Activated naive CD4-positive, alpha-beta T cell treated with anti-CD3 and anti-CD28 coated beads, Interleukin-2, amount 50 U/mL, for 72 hours (primary cell): ENCODE measurements at places on chromosomes 4 and X.

DNA sequence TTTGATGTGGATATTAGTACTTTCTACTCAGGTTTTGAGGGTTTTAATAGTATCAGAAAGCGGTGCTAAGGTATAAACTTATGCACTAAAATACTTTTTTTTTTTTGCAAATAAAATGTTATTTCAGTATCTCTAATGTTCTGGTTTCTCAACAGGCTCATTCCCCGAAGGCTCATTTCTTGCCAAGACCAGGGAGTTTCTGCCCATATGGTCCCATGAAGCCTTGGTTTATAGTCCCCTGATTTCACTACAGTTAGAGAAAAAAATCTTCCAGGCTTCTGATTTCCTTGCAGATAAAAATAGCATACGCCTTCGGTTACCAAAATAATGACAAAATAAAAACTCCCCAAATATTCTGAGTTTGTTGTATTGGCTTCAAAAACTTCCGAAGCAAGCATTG lies 814.2 kb upstream of the PABPC4L start:
- DNase-seq, result no peak

- no peak for DNase-seq
Observed at GRCh38 chr4:1187182-1187581, 14.8 kb upstream of the SPON2 start.

DNA sequence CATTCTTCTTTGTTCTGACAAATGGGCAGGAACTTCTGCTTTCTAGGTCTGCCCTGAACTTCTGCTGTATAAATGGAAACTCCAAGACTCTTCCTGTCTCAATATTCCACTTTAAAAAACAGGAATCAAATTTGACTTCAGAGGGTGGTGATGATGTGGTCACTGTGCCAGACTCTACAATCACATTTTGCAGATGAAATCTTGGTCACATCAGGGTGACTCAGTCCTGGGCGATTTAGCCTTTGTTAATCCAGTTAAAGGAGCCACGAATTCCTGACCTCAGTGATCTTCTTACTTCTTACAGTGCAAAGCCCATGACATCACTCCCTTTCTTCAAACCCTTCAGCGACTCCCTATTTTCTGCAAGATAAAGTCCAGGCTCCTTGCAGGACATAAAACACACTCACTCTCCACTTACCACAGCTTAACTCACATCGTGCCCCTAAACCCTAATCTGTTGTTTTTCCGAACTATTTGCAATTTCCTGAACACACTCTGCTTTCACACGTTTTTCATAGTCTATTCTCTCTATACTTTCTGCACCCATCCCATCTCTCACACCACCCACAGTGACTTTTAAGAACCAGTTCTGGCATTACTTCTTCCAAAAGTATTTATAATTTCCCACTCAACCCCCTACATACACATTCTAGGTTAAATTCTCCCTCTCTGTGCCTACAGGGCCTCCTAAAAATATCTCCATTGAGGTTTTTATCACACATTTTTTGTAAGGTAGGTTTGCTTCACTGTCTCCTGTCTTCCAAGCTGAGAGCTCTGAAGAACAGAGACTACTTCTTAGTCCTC lies 11.1 kb downstream of the GASK1B start:
- DNase-seq, result no peak

DNA sequence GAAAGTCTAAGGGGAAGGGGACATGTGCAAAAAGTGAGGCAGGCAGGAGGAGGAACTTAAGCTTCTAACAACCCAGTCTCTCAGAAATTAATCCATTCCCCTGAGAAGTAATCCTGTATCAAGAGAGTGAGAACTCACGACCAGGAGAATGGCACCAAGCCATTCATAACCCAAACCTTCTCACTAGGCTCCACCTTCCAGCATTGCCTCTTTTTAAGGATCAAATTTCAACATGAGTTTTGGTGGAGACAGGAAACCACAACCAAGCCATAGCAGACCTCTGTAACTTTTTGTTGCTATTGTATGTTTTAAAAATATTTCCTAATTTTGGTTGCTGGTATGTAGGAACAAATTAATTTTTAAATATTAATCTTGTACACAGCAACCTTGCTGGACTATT lies 32.8 kb downstream of the PASD1 start:
- DNase-seq, result no peak

DNA sequence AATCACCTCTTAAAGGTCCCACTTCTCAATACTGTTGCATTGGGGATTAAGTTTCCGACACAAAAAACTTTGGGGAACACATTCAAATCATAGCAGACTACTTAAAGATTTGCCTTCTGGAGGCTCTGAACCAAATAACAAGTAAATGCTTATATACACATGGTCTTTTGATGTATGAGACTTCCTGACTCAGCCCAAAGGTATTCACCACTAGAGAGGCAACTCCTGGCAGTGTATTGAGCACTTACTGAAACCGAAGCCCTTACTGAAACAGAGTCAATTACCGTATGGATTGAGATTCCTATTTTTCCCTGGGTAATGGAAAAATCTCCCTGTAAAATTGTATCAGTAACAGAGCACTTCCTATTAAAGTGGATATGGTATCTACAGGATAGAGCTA lies 45.4 kb downstream of the ZCCHC13 start:
- DNase-seq, result no peak

DNA sequence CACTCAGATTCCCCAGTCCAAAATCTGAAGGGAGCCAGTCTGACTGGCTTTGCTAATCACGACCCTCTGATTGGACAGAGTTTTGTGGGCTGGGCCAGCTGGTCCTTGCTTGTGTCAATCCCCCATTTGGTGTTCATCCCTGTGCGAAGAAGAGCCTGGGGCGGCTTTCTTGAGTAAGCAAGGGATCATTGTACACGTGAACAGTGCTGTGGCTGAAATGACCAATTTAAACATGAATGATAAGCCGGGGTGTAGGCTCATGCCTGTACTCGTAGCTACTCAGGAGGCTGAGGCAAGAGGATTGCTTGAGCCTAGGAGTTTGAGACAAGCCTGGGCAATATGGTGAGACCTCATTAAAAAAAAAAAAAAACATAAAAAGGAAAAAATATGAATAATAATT lies 379.1 kb downstream of the RAPGEF2 start:
- no peak for DNase-seq

DNA sequence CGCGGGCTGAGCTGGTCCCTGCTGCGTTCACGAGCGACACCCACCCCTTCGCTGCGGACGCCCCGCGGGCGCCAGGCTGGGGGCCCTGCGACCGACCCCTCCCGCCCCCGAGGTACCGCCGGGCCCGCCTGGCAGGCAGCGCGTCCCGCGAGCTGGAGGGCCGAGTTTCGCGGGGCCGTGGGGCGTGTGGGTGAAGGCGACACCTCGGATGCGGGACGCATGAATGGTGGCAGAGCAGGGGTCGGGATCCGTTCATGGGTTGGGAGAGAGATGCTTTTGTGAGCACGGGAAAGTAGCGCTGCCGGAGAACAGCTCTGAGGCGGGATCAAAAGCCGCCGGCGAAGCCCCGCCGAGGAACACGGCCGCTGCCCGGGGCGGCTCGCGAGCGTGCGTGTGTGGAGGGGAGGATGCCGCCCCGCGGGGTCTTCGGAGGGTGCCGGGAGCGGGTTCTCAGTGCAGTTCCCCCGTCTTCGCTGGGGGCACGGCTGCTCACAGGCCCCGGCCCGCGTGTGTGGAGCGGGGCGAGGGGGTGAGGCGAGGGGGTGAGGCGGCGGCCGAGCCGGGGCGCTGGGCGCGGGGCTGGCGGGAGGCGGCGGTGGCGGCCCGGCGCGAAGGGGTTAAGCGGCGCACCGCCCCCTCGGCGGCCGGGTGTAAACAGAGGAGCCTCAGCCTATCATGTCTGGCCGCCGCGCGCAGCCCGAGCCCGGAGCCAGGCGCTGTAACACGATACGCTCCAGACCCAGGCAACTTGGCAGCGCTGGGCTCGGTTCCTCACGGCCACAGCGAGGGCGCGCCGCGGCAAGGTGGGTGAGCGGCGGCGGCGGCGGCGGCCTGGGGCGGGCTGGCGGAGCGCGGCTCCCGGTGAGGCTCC lies 205.3 kb downstream of the TENM3 start:
- DNase-seq, result no peak

DNA sequence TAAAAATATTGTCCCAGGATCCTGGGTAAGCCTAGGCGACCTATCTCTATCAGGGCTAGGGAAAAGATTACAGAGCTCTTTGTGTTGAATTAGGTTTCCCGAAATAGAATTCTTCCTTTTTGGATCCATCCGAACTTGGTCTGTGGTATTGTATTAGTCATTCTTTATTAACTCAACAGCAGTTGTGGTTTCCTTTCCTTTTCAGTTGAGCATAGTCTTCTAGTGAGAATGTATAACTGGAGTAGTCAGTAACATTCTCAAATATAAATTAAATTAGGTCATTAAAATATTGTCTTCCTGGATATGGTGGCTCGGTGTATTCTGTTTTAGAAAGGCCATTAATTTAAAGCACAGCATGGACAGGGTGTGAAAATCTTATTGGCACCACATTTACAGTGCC lies 520.4 kb downstream of the NLGN4X start:
- DNase-seq, result no peak

- no peak for DNase-seq
Observed at GRCh38 chr4:185782523-185782922, 29.5 kb downstream of the SORBS2 start.

DNA sequence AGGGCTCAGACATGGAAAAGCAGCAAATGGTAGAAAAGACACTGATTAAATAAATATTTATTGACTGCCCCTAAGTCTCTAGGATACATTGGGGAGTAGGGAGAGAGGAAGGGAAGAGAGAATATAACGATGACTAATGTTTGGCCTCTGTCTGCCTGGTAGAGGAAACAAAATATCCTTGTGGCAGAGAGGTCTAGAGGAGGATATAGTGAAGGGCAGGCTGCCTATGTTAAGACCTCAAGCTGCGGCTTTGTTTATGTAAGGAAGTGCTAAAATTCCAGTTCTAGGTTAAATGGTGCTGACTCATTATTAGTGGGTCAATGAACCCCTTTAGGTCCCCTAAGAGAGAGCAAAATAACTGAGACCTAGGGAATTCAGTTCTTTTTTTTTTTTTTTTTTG lies 427.3 kb upstream of the FTHL17 start:
- no peak for DNase-seq

DNA sequence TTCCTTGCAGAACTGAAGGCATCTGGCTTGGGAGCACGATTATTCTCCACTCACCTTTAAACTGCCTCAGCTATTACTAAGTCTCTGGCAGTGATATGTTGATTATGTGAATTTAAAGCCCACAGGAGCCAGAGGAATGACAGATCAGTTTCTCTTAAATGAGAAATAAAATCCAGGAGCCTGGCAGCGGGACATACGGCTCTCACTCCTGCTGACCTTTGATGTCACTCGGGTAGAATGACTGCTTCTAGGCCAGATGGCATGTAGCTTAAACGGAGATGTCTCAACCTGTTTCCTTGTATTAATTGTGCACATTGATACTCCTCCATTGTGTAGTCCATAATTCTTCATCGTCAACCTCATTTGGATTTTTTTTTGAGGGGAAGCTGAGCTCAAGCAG lies 4.0 kb upstream of the CBLL2 start:
- no peak for DNase-seq

DNA sequence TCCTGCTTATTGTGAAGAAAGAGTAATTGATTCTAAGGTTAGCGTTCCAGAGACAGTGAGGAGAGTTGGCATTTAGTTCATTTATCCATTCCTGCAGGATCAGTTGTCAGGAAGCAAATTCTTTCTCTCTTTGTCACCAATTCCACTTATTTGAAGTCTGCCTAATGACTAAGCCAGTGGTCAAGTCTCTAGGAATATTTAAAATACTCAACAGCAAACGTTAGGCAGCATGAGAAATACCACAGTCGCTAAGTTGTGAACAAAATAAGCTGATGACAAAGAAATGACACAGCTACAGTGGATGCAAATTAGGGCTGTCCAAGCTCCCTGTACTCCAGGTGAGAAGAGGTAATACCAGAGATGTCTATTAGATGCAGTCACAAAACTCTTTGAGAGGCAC lies 6.6 kb upstream of the MAGEB17 start:
- no peak for DNase-seq

- DNase-seq, result no peak
Observed at GRCh38 chr4:20487852-20488251, 212.4 kb upstream of the PACRGL start.

DNA sequence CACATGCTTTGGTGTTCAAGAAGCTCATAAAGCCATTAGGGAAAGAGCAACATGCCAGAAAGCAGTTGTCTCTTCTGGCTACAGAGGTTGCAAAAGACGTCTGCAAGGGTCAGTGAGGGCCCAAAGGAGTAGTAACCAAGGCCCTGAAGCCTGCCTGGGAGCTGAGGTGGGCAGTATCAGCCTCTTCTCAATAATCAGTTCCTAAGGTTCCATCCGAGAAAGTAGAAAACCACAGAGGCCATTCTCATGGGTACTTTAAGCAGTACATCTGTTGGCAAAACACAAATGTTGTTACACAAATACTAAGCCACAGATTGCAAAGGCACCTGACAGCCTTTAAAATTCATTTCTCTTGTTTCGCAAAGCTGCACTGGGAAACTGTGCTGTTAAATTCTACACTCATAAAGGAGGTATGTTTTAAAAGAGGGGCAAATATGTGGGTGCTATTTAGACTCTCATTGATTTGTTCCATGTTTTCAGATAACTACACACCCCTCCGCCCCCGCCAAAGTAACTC lies 37.7 kb downstream of the MECP2 start:
- DNase-seq, result no peak

DNA sequence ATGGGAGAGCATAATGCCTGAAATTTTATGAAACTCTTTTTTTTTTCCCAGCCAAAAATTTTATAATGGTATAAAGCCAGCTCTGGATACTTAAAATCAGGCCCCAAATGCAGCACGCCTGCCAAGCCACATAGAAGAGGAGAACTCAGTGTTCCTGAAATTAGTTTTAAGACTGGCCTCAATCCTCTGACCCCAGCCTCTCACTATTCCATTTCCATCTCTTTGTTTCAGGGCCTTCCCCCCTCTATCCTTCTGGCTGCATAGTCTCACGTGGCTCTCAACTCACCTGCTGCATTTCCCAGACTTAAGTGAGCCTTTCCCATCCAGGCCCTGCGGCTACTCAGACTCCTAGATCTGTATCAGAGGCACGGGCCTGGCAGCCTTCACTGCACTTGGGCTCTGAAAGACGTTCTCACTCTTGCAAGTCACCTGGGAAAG lies 5.2 kb upstream of the CBR4 start:
- no peak for DNase-seq

DNA sequence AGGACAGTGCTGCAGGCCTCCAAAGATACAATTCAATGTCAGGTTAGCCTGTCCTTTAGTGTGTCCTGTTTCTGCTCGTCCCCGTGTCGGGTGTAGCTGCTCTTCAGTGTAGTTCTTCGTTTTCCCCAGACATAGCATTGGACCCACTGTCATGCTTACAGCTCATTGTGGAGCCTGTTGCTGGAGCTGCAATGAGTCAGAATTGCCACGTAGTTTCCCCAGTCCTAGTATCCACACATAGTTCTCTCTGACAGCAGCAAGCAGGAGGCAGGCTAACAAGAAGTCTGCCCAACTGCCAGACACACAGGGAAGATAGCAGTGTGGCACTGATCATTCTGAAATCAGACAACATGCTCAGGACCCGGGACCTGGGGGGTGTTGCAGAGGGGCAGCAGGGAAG lies 49.2 kb downstream of the MOSPD2 start:
- no peak for DNase-seq

GRCh38 chrX:119762718-119763117 lies 4.3 kb downstream of the SOWAHD start:
- DNase-seq, result no peak

- no peak for DNase-seq
Observed at GRCh38 chr4:56937262-56937661, 29.6 kb downstream of the REST start.

- DNase-seq, result no peak
Observed at GRCh38 chr4:179695175-179695574, 2252.9 kb upstream of the AGA start.
